Progenitor cell of endocrine pancreas (in vitro differentiated cells): ENCODE measurements at places on chromosomes 3 and 15. TPM values are rescaled to one million over a fixed set of nuclear protein-coding genes. Genes with fewer than 3 reads are reported as not detected.

The CCDC39 gene
- 0.22 and 0.29 TPM in 2 replicates for total RNA-seq

The TAMM41 gene
- 30.5 and 33.3 TPM in 2 replicates for total RNA-seq

The SI gene
- total RNA-seq, result 2.0 and 2.7 TPM in 2 replicates

The IQCB1 gene
- 38.3 and 38.7 TPM in 2 replicates for total RNA-seq

The PLA2G4E gene
- 0.09 TPM in 1 of 2 replicates, not detected in the other for total RNA-seq

The TRIM71 gene
- 61.3 and 61.6 TPM in 2 replicates for total RNA-seq

The RBPMS2 gene
- total RNA-seq, result 37.5 and 39.8 TPM in 2 replicates

The EFCC1 gene
- total RNA-seq, result 0.60 TPM in 2 replicates

The CEP97 gene
- 21.9 and 24.5 TPM in 2 replicates for total RNA-seq

The TEX9 gene
- 32.7 and 33.4 TPM in 2 replicates for total RNA-seq

The ACTC1 gene
- total RNA-seq, result 3.5 and 5.3 TPM in 2 replicates

The PAQR5 gene
- 12.6 and 14.6 TPM in 2 replicates for total RNA-seq

The SLC41A3 gene
- 51.1 and 62.4 TPM in 2 replicates for total RNA-seq

The LRTM1 gene
- not detected in 2 replicates for total RNA-seq

DNA sequence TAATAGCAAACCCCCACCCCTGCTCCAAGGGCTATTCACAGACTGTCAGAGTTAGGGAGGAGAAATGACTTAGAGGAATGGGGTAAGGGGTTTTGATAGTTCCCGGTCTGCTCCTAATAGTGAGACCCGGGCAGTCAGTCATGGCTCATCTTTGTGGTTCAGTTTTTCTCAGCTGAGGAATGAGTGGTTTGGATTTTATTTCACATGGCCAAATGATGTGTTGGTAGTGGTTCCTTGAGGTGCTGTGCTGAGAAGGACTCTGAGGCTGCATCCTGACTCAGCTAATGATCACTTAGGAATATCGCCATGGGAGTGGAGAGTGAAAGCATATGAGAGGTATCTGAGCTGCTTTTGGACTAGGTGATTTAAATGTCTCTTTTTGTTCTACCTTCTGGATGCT, 80.2 kb downstream of the LPP start:
- H3K4me1 ChIP-seq, result peaks cover 3% of the 10 kb centered on the region
- no peak overlapping the region for H3K4me3 ChIP-seq
- DNase-seq, result no peak
- H3K27me3 ChIP-seq, result no peaks in the 10 kb centered on the region
- no peak overlapping the region for H3K27ac ChIP-seq
- peaks cover 6% of the 10 kb centered on the region for H3K36me3 ChIP-seq

DNA sequence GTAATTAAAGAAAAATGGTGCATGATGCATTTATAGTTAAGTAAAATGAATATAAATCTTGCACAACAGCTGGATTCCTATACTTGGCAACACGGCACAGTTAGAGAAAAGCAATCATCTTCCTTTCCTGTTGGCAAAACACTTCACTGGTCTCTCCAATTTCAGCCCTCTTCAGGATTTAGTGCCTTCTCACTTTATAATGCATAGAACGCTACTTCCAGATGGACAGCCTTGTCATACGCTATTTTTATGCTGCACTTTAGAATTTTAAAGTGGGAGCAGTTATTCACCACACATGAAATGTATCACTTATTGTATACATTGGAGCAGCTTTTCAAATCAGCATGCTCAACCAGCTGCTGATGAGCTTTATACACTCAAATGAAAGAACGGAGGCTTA, 194.4 kb upstream of the GBE1 start:
- no peaks in the 10 kb centered on the region for H3K27me3 ChIP-seq
- no peak overlapping the region for H3K27ac ChIP-seq
- H3K4me1 ChIP-seq, result no peaks in the 10 kb centered on the region
- H3K36me3 ChIP-seq, result no peaks in the 10 kb centered on the region
- no peak overlapping the region for H3K4me3 ChIP-seq
- no peak for DNase-seq

DNA sequence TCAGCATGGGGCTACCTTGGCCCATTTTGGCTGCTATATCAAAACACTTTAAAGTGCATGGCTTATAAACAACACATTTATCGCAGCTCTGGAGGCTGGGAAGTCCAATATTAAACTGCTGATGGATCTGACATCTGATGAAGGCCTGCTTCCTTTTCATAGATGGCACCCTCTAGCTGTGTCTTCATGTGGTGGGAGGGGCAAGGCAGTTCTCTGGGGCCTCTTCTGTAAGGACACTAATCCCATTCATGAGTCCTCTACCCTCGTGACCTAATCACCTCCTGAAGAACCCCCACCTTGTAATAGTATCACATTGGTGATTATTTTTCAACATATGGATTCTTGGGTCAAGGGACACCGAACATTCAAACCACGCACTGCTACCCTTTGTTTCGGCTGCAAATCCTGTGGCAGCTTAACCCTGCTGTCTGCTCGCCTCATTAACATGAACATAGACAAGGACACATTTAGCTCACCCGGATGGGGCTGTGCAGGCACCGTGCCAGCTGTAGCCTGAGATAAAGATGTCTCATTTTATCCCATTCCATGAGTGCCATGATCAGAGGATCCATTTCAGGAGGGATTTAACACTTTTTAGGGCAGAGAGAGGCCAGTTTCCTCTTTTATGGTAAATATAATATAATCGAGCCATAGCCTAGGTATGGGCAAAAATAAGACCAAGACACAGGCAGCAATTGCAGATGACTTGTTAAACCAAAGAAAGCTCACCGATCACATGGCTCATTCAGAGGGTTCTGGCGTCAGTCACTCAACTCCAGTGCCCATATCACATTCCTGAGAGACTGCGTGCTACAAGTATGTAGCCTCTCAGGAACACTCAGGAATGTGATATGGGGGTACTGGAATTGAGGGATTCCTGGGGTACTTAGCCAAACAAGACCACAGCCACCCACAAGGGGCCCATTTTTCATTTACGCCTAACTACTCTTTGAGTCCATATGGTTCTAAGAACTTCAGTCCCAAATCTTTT, 251.1 kb upstream of the ST8SIA2 start:
- H3K4me1 ChIP-seq, result peaks cover 4% of the 10 kb centered on the region
- no peak for DNase-seq
- H3K27ac ChIP-seq, result no peak overlapping the region
- no peak overlapping the region for H3K4me3 ChIP-seq
- no peaks in the 10 kb centered on the region for H3K36me3 ChIP-seq

- H3K36me3 ChIP-seq, result peaks cover 20% of the 10 kb centered on the region
- no peak overlapping the region for H3K4me3 ChIP-seq
- no peak for DNase-seq
Observed at GRCh38 chr3:39388741-39389248, 5.6 kb downstream of the SLC25A38 start.

GRCh38 chr3:32137870-32138269, 31.4 kb downstream of the GPD1L start:
- peaks cover 2% of the 10 kb centered on the region for H3K4me1 ChIP-seq
- no peak for DNase-seq
- H3K27ac ChIP-seq, result no peak overlapping the region
- peaks cover 3% of the 10 kb centered on the region for H3K36me3 ChIP-seq

- H3K27ac ChIP-seq, result no peak overlapping the region
- peaks cover 19% of the 10 kb centered on the region for H3K27me3 ChIP-seq
- H3K4me3 ChIP-seq, result no peak overlapping the region
- no peaks in the 10 kb centered on the region for H3K4me1 ChIP-seq
- no peaks in the 10 kb centered on the region for H3K36me3 ChIP-seq
- DNase-seq, result no peak
Observed at GRCh38 chr15:79116771-79117170, 26.2 kb upstream of the RASGRF1 start.

- DNase-seq, result no peak
- no peaks in the 10 kb centered on the region for H3K36me3 ChIP-seq
- H3K4me1 ChIP-seq, result peaks cover 3% of the 10 kb centered on the region
Observed at GRCh38 chr3:16452261-16452660, 61.2 kb downstream of the RFTN1 start.

GRCh38 chr3:196254376-196255283, 32.9 kb downstream of the PCYT1A start:
- H3K27me3 ChIP-seq, result no peaks in the 10 kb centered on the region
- H3K27ac ChIP-seq, result no peak overlapping the region
- no peak overlapping the region for H3K4me3 ChIP-seq

DNA sequence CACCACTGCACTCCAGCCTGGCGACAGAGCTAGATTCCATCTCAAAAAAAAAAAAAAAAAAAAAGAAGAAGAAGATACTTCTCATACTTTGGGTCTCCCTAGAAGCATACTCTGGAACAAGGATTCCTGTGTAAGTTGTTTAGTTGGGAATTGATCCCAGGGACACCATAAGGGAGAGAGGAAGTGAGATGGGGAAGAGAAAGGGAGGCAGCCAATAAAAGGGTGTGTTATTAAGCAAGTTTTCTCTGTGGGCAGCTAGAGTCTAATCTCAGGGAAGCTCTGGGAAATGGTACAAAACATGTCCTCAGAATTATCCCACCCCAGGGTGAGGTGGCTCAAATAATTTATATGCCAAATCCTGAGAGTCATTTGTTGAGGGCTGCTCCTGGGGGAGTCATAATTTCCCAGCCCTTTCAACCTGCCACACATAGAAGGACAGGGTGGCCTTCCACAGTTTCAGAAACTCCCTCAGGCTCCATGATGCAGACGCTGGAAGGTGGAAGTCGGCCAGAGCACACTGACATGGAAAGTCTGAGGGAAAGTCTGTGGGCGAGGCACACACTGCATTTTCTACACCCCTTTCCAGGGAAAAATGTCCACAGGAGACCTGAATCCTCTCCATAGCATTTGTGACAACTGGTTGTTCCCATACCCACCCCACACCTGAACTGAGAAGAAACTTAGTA, 86.4 kb upstream of the SLC4A7 start:
- no peak for DNase-seq
- H3K36me3 ChIP-seq, result no peaks in the 10 kb centered on the region
- H3K4me1 ChIP-seq, result no peaks in the 10 kb centered on the region
- H3K27ac ChIP-seq, result no peak overlapping the region

DNA sequence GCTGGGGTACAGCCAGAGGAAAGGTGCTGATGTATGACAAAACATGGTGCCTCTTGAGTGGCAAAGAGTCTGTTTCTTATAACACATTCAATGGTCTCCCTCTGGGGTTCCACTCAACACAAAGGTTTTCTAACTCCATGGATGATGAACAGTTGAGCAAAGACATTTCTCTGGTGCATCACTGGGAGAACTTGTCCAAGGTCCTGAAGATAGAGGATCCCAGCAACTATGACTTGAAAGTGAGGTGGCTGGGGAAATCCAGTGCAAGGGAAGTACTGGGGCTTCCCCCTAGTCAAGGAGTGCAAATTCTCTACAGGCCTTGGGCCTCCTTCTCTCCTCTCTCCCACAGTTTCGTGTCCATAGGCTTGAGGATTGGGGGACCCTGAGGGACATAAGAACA, 431.1 kb downstream of the WDR72 start:
- H3K4me1 ChIP-seq, result peaks cover 17% of the 10 kb centered on the region
- H3K4me3 ChIP-seq, result no peak overlapping the region
- no peak overlapping the region for H3K27ac ChIP-seq
- no peaks in the 10 kb centered on the region for H3K36me3 ChIP-seq
- H3K27me3 ChIP-seq, result no peaks in the 10 kb centered on the region
- no peak for DNase-seq

- no peaks in the 10 kb centered on the region for H3K36me3 ChIP-seq
- no peak overlapping the region for H3K4me3 ChIP-seq
- H3K4me1 ChIP-seq, result no peaks in the 10 kb centered on the region
- H3K27me3 ChIP-seq, result peaks cover 31% of the 10 kb centered on the region
- no peak for DNase-seq
- no peak overlapping the region for H3K27ac ChIP-seq
Observed at GRCh38 chr15:66153549-66154415, 99.8 kb downstream of the MEGF11 start.

DNA sequence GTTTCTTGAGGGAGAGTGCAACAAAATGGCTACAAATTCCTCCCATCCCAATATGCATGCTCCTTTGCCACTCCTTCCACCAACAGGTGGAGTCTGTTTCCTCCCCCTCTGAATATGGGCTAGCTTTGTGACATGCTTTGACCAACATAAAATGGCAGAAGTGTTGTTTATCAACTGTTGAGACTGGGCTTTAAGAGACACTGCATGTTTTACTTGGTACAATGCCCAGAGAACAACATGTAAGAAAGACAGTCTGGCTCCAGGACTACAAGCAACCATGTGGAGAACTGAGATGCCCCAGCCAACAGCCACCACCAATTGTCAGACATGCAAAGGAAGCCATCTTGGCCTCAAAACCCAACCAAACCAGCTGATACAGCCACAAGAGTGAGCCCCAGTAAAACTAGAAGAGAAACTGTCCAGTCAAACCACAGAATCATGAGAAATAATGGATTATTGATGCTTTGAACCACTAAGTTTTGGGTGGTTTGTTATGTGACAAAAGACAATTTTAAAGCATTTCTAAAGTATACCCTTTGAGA, 40.5 kb downstream of the NUDT16 start:
- no peak overlapping the region for H3K4me3 ChIP-seq
- H3K27me3 ChIP-seq, result no peaks in the 10 kb centered on the region
- H3K36me3 ChIP-seq, result no peaks in the 10 kb centered on the region
- peaks cover 15% of the 10 kb centered on the region for H3K4me1 ChIP-seq

GRCh38 chr3:175433026-175433674, 574.0 kb downstream of the NAALADL2 start:
- no peaks in the 10 kb centered on the region for H3K27me3 ChIP-seq
- peak overlapping the region; percentile 33 for H3K27ac ChIP-seq
- no peak overlapping the region for H3K4me3 ChIP-seq
- no peak for DNase-seq
- peaks cover 9% of the 10 kb centered on the region for H3K4me1 ChIP-seq

DNA sequence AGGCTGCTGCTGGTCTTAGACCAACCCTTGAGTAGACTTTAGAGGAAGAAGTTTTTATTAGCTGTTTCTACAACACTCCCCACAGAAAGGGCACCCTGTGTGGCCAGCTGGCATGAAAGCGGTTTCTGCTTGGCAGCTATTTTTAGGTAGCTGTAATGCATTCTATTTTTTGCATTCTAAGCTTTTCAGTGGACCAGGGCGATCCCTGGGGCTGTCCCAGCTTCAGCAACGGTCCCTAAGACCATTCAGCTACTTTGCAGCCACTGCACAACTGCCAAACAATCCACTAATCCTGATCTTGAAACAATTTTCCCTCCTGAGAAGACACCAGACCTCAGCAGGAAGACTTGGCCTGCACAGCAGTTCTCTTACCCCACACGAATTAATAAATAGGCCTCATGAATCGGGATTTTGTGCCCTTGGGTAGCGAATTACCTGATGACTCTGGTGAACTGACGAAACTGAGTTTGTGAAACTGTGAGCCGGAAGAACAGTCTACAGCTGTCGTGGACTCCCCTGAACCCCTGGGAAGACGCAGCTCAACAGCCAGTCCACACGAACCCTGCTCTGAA, 14.6 kb upstream of the TFRC start:
- peaks cover 2% of the 10 kb centered on the region for H3K4me1 ChIP-seq
- H3K36me3 ChIP-seq, result no peaks in the 10 kb centered on the region
- DNase-seq, result no peak
- peaks cover 2% of the 10 kb centered on the region for H3K27me3 ChIP-seq
- H3K27ac ChIP-seq, result no peak overlapping the region
- no peak overlapping the region for H3K4me3 ChIP-seq
